DMS79 (cell line): ENCODE measurements at places on chromosomes 6 and 20.

DNA sequence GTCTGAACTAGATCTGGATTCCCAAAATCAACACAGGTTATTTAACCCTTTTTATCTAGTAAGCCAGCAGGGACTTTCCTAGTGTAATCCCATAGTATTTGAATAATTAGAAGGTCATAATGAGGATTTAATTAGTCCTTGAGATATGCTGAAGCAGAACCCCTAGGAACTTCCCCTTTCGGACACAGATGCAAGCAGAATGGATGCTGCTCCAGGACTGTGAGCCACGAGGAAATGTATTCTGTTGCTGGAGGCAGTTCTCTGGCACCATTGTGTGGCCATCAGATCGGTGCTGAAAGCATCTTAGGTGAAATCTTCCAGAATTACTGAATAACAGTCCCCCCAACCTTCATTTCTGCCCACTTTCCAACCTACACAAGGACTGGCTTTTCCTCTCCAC lies 206.9 kb downstream of the TMEM242 start:
- no peak for DNase-seq

DNA sequence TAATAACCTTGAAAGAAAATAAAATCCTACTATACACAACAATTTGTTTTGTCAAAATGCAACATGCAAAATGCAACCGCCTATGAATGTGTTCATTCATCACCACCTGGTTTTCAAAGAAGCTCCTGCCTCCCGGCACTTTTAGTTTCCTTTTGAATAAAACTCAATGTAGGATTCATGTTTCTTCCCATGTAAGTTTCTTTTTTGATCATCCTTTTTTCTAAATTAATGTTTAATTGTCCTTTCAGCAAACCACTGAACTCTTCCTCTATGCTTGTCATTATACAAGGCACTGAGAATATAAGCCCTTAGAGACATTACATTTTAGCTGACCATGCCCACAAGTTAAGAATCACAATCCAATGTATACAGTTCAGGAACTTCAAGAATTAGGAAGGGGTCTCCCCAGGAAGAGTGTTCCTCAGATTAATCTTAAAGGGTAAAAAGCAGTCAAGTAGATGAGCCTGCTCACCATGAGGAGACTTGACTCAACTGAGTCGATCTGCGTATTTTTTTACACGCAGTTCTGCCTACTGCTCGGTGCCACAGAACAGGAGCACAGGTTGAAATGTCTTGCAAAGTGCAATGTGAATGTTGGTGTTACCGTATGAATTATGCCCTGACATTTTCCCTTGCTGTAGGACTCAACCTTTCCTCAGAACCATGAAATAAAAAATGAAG lies 7.2 kb upstream of the THEMIS start:
- no peak for DNase-seq

DNA sequence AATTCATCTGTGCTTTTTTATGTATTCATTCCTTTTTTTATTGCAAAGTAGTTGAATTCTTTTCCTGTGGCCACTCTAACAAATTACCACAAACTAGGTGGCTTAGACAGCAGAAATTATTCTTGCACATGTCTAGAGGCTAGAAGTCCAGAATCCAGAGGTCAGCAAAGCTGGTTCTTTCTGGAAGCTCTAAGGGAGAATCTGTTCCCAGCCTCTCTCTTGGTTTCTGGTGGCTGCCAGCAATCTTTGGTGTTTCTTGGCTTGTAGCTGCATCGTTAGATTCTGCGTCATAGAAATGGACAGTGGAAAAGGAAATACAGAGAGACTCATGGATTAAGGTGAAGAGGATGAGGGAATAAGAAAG lies 39.3 kb downstream of the GSTA2 start:
- DNase-seq = no peak

DNA sequence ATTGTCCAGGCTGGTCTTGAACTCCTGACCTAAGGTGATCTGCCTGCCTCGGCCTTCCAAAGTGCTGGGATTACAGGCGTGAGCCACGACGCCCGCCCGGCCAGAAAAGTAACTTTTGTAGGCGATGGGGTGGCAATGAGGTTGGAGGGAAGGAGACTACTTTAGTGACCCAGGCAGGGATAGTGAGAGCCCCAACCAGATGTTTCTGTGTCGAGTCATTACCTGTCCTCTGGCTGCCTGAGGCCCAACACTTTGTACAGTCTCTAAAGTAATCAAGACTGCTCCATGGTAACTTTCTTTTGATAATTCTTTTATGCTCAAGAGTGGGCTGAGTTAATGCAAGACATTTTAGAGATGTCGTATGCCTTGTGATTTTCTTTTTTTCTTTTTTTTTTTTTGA lies 6.8 kb downstream of the SASH1 start:
- DNase-seq = no peak

DNA sequence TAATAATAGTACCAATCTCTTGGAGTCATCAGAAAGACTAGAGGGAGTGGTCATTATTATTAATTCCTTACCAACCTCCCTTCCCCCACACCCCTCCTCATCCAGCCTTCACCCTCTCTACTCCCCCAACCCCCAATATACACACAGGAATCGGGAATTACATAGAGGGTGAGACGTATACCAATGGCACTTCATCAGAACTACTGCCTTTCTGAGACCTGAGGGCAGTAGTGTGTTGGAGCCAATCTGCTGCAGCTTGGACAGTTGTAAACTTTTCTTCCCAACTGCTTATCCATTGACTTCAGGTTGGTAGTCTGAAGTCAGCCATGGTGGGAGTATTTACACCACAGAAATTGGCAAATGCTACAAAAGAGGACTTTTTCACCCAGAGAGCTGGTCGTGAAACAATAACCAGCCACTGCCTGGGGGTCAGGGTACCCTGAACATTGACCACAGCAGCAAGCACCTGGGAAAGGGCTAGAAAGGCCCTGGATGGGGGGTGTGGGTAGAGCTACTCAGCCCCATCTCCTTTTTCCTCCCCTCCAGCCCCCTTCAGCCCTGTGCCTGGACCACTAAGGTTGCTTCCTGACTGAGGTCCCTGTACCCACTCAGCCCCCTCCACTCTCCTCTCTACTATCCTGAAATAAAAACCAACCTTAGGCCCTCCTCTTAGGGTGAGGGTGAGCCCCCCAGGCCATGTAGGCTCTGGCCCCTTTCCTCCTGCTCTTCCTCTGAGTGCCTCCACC lies 161.5 kb downstream of the MRPL14 start:
- DNase-seq = no peak

- no peak for DNase-seq
Measured at GRCh38 chr6:121223212-121223611, 111.1 kb downstream of the TBC1D32 start.

DNA sequence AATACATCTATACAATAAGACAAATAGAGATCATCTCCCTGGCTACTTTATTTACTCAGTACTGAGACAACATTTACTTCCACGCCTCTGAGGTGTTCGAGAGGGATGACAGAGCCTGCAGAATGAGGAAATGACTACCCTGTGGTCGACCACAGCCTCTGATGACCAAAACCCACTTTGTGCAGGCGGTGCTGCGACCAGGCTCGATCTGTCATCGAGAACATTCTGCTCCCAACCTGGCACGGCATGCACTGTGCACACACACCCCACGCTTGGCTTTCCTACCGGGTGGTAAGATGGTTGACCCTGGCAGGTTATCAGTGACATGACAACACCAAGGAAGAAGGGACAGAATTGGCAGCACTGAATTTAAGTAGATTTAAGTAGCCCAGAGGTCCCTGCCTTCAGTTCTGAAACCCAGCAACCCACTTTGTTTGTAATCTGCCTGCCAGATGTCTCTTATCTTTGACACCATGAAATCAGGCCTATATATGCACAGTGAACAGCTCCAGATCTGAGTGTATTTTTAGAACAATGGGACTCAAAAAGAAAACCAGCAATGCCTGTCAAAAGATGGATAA lies 42.6 kb downstream of the TTI1 start:
- DNase-seq = no peak

DNA sequence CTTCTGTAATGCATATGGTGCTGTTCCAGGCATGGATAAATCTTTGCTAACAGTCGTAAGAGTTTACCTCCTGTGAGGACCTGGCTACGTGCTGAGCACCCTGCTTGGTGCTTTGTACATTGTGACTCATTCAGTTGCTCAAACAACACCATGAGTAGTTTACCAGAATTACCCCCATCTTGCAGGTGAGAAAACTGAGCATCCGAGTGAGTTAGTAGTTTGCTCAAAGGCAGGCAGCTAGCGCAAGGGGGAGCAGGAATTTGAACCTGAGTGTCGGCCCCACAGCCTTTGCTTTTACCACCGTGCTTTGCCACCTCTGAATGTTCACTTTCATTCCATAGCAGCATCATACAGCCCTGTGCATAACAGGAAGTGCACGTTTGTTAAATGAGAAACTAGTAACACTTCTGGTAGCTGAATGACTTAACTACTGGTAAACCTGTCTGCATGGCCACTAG lies 121.9 kb downstream of the MTHFD1L start:
- no peak for DNase-seq

- DNase-seq = peak; percentile 11
Measured at GRCh38 chr6:38973178-38974057, 75.2 kb upstream of the GLP1R start.

- DNase-seq = no peak
Measured at GRCh38 chr20:597560-597959, 12.5 kb downstream of the TCF15 start.

DNA sequence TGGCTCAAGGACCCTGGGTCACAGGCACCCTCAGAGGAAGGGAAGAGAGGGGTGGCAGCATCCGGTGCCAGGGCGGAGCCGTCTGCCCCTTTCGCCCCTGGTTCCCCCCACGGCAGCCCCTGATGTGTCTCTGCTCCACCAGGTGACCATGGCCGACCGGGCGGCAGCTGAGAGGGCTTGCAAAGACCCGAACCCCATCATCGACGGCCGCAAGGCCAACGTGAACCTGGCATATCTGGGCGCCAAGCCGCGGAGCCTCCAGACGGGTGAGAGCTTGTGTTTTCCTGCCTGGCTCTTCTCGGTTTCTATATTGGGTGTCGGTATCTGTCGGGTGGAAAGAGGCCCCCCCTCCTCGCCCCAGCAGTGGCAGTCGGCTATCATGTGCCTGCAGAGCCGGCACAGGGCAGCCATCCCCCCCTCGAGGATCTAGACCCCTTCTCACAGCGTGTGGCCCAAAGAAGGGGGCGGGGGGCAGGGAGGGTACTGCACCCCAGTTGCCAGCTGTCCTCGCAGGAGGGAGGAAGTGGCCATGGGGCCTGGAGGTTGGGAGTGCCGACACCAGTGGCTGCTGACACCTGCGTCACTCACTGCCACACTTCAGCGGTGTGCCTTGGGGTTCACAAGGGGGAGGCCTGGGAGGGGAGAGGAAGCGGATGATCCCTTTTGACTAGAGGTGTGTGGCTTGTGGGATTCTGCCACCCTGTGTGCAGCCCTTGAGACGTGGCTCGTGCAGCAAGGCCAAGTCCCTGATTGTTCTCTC lies 1.5 kb downstream of the RBM38 start:
- DNase-seq = no peak

GRCh38 chr20:22381812-22382416 lies 202.5 kb downstream of the FOXA2 start:
- DNase-seq = no peak

GRCh38 chr6:97939440-97940168 lies 656.6 kb upstream of the MMS22L start:
- DNase-seq = no peak

DNA sequence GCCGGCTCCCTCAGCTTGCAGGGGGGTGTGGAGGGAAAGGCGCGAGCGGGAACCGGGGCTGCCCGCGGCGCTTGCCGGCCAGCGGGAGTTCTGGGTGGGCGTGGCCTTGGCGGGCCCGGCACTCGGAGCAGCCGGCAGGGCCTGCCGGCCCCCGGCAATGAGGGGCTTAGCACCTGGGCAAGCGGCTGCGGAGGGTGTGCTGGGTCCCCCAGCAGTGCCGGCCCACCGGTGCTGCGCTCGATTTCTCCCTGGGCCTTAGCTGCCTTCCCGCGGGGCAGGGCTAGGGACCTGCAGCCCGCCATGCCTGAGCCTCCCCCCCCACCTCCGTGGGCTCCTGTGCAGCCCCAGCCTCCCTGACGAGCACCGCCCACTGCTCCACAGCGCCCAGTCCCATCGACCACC lies 514.5 kb upstream of the GJE1 start:
- no peak for DNase-seq

DNA sequence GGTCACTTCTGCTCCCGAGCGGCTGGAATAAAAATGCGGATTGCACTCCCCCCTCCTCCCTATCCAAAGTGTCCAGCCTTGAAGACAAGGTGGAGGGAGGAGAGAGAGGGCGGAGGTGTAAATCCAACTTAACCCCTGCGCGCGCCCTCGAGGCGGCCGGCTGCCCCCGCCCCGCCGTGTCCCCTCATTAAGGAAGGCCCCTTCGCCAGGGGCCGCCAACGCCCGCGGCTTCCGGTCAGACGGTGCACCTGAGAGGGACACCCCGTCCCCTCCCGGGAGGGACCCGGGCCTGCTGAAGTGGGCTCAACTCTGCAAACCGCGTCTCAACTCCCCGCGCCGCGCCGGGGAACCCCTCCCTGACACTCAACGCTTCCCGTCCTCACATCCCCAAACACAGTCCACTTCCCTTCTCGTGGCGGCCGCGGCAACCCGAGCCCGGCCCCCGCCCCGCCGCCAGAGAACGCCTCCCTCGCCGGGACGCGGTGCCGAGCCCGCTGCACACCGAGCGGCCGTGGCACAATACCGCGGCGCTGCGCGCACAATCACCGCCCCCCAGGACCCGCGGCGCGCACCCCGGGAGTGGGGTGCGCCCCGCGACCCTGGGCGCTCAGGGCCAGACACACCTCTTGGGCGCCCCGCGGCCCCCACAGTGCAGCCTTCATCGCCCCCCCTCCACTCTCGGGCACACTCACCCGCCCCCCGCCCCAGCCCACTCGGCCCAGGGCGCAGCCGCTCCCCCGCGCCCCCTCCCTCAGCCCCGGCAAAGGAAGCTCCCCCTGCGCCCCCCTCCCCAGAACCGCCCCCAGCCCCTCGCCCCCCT lies 102.5 kb downstream of the NOL4L start:
- peak; percentile 10 for DNase-seq

GRCh38 chr6:36963451-36964290 lies 9.1 kb downstream of the PI16 start:
- DNase-seq = peak; percentile 78

DNA sequence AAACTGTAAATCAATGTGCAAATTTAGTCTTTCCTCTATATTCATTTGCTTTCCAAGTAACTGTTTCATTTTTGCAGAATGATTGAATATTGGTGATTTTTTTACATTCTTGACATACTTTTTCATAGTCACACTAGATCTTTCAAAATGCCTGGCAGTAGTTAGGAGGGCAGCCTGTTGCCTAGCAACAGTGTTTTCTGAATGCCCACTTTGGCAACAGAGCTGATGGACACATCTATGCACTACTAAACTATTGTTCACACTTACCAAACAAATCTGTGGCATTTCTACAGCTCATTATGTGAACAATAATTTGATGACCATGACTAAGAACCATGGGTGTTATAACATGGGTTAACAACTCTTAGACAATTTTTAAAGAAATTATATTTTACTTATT lies 438.0 kb upstream of the IMPG1 start:
- DNase-seq = no peak

- no peak for DNase-seq
Measured at GRCh38 chr6:52115891-52116604, 28.6 kb upstream of the PKHD1 start.
